Neural crest cell (in vitro differentiated cells): ENCODE measurements at places on chromosomes 2 and 18. TPM values are rescaled to one million over a fixed set of nuclear protein-coding genes. Genes with fewer than 3 reads are reported as not detected.
A peak's percentile ranks its signal among the peaks of the same experiment; 100 is the strongest.

The SNED1 gene
- 0.16 and 0.30 TPM in 2 replicates for total RNA-seq

DNA sequence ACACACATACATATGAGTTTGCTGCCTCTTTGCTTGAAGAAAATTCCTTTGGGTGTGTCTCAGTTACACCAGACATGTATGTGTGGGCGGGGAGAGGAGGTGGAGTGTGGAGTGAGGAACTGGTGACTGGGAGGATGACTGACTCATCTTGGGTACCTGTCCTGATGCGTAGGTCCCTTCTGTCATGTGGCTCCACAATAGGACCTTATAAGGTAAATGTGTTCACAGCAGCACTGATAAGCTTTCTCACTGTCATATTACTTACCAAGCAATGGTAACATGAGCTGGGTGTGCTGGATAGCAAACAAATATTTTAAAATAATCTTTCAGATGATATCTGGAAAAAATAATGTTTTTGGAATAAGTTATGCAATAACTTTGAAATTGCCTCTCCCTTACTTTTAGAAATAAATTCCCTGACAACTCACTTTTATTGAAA lies 45.1 kb downstream of the SLC9A2 start:
- no peak for DNase-seq

DNA sequence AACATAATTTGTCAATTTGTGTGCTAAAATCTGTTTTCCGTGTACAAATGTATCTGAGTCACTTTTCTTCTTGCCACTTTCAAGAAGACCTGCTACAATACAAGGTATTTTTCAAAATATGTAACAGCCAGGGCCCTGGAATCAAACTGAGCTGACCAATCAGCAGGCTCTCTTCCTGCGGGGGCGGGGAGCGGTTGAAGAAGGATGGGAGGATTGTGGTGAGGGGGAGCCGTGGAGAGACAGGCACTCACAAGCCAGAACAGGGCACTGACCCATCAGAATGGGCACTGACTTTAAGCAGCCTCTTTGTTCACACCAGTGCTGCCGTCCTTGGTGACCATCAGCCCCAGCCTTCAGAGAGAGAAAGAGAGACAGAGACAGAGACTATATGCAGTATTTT lies 40.6 kb upstream of the CCNYL1 start:
- no peak for DNase-seq

DNA sequence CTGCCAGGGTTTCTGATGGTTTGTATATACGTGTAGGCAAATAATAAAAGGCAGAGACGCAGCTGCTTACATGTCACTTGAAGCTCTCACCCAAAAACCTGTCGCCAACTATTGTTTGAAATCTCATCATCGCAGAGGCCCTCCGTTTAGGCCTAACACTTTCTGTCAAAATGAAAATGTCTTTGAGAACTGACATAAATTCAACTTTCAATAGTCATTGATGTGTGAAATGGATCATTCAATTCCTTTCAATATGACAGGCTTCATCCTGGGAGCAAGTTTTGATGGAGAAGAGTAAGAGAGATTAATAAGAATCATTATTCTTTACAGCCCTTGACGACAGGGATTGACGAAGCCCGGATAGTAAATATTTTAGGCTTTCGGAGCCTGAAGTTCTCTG lies 2.7 kb downstream of the ACTG2 start:
- no peak for DNase-seq

The AGAP1 gene
- 54.7 and 57.7 TPM in 2 replicates for total RNA-seq

The KIAA2012 gene
- total RNA-seq: 0.07 and 0.34 TPM in 2 replicates

- DNase-seq: no peak
Measured at GRCh38 chr18:31356025-31356424, 20.6 kb upstream of the DSG4 start.

The CAPN14 gene
- 0.36 and 0.47 TPM in 2 replicates for total RNA-seq

The RBKS gene
- 0.79 and 0.86 TPM in 2 replicates for total RNA-seq

The POTEE gene
- total RNA-seq: 1.0 and 1.1 TPM in 2 replicates

DNA sequence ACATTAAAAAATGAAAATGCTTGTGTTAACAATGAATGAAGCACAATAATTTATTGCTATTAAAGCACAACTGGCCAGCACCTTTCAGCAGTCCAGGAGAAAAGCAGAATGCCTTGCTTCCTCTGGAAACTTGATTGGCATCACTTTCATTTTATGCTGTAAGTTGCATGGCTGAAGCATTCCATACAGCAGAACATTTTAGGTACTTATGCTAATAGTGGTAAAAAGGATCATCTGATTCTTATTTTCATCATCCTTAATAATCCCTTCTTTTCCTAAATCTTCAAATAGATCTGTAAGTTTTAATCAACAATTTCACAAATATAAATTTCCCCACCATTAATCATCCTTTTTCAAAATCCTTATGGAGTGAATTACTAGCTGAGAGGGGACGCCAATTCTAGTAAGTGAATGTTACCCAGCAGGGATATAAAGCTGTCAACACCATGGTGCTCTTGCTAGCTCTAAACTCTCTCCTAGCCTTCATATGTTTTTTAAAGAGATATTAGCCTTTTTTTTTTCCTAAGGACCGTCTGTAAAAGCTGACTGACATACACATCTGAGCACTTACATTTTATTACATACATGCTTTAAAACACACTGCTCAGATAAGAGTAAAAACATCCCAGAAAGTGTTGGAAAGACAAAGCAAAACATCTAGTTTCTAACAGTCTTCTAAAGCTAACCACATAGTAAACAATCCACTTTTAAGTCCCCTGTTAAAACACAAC lies 5.3 kb downstream of the SATB2 start:
- DNase-seq: no peak

DNA sequence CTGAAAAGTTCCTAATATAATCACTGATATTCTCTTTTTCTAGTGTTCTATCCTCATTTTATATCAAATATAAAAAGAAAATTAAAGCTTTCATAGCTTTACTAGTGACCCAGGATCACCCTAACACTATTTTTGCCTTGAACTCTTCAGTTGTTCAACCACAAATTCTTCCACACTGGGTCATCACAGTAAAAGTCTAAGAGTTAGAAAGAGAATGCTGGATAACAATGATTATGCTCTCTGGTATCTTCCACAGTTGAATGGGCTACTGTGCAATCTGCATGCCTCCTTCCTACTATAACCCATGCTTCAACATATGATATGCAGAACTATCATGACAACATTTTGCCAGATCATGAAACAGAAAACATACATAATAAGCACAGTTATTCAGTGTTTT lies 32.3 kb downstream of the CHN1 start:
- DNase-seq: no peak

DNA sequence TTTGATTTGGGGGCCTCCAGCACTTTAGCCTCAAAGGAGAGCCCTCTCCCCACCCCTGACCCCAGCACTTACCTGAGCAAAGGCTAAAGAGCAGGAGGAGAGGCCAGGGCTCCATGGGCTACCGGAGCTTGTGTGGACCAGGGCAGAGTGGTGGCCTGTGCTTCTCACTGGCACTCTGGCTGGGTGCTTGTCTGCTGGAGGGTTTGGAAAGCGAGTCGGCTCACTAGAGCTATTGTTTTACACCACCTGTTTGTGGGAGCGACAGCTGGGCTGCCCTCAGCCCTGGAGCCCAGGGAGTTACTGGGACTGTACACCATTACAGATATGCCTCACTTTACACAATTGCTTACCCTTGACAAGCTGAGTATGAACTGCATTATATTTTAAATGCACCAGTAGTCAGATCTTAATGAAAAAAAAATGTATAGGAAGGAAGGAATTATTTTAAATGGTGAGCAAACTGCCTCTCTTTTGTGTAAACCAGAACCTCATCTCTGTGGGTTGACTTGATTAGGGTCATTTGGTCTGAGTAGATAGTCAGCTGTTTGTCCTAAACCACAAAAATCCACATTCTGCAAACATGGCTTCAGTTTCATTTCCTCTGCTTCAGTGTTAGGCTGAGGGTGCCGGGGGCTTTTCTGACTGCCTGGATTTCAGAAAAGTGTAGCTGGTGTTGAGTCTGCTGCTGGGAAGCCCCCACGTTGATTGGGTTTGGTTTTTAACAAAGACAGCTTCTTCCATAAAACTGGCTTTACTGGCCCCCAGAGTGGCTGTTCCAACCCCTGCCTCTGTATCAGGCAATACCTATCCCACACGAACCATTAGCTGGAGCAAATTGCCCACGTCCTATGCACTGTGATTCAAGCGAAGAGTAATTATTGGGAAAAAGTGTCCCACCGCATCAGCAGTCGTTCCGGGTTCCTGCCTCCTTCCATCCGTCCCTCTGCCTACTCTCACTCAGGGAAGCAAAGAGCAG lies at the start of gene CHRNA1:
Gene CHRNA1 (minus strand): TSS at position 193 of the 976 bp plus-strand sequence. CDS start 78 bp downstream, at position 115.
- DNase-seq: no peak

GRCh38 chr18:70025580-70025979 lies 77.9 kb upstream of the CD226 start:
- no peak for DNase-seq

GRCh38 chr2:16633621-16634430 lies 31.8 kb downstream of the CYRIA start:
- no peak for DNase-seq

DNA sequence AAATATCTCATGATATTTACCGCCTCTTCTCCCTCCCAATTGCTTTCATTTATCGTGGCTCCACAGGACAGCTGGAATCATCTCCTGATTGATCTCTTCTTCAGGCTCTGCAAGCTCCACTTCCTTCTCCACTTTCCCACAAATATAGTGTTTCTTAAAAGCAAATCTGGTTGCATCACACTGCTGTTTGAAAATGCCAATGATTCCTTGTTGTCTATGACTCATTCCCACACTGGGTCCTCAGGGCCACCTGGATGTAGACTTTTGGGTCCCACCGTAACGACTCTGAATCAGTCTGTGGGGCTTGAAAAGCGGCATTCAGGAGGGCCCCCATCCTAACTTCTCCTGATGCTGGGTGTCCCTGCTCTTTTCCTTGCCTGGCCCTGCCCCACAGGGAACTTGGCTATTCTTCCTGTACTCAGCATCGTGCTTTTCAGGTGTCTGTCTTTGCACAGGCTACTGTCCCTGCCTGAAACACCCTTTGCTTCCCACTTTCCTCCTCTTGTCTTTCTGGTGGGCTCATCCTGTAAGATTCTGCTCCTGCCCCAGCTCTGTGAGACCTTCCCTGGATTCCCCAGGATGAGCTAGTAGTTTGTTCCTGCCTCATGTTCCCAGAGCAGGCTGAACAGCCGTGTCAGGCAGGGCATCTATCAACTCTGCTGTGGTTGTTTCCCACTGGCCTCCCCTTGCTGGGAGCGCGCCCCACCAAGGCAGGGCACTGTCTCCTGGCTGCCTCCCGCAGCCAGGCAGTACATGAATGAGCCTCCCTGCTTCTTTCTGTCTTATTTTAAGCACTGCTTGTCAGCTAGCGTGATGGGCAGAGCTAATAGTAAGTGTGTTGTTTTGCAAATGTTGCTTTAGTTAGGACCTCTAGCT lies 111.9 kb downstream of the KCTD1 start:
- no peak for DNase-seq

The AKAIN1 gene
- not detected in 2 replicates for total RNA-seq

DNA sequence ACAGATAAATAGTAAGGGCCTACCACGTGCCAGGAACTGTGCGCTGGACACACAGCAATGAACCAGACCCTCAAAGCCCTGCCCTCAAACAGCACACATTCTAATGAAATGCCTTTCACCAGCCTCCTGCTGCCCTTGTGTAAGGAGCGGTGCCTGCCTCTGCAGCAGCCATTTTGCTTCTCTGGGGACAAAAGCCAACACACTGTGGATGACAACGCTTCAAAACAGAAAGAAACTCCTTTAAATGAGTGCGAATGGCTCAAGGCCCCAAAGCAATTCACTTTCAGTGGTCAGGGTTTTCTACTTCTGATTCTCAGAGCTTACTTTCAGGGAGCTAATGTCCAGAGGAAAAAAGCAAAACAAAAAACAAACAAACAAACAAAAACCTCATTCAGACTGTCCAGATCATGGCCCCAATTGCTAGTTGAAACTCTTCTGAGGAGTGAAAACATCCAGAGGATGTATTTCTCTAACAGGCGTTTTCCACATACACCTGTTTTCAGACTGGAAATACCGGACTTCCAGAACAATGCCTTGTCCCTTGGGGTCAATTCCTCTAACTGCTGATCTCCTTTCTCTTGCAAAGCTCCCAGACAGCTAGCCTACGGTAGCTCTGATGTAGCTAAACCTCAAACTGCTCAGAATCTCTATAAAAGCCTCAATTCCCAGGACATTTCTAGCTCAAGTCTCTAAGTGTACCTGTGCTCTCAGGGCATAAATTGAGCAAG lies 323.3 kb upstream of the ZNF521 start:
- DNase-seq: no peak

DNA sequence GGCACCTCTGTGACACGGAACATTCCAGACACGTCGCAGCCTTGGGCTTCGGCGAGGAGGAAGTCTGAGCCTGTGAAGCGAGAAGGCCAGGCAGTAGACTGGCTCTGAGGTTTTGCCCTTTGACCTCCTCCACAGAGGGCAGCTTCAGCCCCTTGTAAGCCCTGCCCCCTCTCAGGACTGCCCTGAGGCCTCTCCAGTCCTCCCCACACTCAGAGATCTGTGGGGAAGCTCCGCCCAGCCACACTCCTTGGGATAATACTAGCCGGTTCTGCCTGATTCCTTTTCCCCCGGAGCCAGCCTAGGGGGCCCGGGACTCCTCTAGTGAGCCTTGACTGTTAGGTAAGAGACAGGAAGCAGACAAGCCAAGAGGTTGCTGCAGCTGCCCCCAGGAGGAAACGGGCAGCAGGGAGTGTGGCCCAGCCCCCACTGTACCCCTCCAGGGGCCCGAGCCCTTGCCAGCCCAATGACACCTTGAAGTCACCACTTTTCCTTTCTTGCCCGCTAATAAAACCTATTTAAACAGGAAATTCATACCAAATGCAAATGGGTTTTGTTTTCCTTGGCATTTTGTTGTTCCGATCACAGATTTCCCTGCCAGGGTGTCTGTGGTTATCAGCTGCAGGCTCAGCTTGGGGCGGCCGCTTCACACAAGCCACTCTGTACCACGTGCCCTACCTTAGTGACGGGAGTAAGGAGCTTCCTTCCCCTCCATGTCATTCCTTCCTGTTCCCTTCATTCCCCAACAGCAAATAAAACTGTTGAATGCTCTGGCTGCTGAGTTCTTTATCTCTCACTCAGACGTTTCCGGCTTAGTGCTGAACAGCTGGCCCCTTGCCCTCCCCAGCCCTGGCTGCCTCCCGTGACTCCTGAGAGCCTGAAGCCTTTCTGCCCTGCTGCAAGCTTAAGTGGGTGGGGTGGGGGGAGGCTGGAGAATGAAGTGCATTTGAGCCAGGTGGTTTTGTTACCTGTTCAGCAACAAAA lies 124.7 kb downstream of the CABLES1 start:
- DNase-seq: peak; percentile 68

The ANKRD44 gene
- 11.2 and 13.5 TPM in 2 replicates for total RNA-seq

The SERPINB12 gene
- total RNA-seq: not detected in 2 replicates

DNA sequence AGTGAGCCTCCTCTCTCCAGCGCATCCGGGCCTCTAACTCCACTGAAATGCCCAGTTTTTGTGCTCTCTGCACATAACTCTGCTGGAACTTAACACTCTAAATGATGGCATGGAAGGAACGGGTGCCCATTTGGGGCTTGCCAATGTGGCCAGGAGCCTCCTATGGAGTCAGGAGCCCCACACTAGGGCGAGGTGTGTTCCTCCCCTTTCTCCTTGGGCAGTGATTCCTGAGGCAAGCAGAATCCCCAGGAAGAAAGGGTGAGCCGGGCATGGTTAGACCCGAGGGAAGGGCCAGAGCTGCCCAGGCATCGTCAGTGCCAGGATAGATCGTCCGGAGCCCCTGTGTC lies 63.0 kb downstream of the DDX1 start:
- no peak for DNase-seq

GRCh38 chr2:173993459-173993858 lies 28.3 kb upstream of the SP3 start:
- DNase-seq: no peak

The DOCK10 gene
- 29.7 and 32.4 TPM in 2 replicates for total RNA-seq

The FIGN gene
- 57.3 and 58.1 TPM in 2 replicates for total RNA-seq

GRCh38 chr2:203662951-203663350 lies 43.5 kb upstream of the CD28 start:
- no peak for DNase-seq
